ENCODE measurements at places on chromosomes 2 and 18.

- no peak for DNase-seq
Observed at GRCh38 chr18:28161608-28162599, 15.0 kb downstream of the CDH2 start.

GRCh38 chr18:77650799-77651385 is 401.2 kb downstream of the GALR1 start:
- DNase-seq, result peak; percentile 72

GRCh38 chr2:86171295-86171694 is 24.0 kb downstream of the IMMT start:
- no peak for DNase-seq

GRCh38 chr18:37529863-37530262 is 35.7 kb downstream of the CELF4 start:
- peak; percentile 19 for DNase-seq

- no peak for DNase-seq
Observed at GRCh38 chr2:173881461-173881860, 83.7 kb downstream of the SP3 start.

GRCh38 chr2:36540986-36541754 is 56.8 kb downstream of the FEZ2 start:
- no peak for DNase-seq

Measured in GM19239 (cell line).